ENCODE measurements at places on chromosomes 7 and 10.

- DNase-seq = no peak
Observed at GRCh38 chr7:5177060-5177459, 13.0 kb upstream of the WIPI2 start.

DNA sequence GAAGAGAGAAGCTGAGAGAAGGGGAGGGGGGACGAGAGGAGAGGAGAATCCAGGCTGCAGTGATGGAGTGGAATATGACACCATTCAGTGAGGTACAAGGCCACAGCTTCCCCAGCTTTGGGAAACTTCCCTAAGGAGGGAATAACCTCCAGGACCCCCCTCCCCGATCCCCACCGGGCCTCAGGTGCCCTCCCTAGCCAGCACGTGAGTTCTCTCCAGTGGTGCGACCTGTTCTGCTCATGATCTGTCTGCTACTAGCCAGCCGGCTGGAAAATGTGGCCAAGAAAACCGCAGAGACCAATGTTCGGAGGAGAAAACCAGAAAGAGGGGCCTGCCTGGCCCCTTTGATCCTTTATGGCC is 39.9 kb upstream of the AGK start:
- DNase-seq = no peak

DNA sequence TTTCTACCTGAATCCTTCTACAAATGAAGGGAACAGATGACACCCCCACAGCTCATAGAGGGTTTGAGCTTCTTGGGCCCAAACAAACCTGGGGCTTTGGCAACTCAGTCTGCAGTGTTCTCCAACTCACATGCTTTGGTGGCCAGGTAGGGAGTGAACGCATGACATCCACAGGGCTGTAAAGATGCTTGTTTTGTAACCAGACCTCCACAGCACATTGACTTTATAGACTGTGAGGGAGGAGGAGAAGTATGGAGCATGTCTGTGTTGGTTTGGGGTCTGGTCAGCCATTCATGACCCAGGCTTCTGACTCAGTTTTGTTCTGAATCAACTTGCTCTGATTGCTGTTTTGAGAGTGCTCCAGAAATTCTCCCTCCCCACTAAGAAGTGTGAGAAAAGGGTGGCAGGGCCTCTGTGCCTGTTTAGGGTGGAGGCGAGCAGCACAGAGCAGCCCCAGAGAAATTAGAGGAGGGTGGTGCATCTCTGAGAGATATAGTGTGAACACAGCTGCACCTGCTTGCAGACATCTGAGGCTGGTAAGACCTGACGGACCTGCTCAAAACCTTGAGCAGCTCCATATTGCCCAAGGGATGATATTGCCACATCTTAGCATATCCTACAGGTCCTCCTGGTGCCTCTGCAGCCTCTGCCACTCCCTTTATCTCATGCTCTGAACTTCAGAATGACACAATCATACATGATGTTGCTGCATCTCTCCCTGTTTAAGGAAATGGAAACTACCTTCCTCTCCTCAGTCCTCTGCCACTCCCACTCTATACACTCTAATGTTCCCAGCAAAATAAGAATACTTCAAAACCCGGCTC is 287.7 kb downstream of the ABCA13 start:
- DNase-seq = no peak

DNA sequence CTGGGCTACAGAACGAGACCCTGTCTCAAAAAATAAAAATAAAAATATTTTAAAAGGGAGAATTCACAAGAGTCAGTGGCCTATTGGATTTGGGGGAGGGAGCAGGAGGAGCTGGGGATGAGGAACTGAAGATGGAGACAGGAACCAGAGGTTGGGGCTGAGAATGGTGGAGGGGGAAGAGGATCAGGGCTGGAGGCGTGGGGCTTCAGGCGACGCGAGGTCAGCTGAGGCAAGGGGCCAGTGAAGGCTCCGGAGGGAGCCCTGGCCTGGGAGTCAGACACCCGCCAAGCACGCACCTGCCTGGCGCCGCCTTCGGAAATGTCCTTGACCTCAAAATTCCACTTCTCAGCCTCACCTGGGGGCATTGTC is 671 bp upstream of the CLEC2L start:
- no peak for DNase-seq

- DNase-seq = no peak
Observed at GRCh38 chr10:125999694-126000093, 103.3 kb downstream of the FANK1 start.

DNA sequence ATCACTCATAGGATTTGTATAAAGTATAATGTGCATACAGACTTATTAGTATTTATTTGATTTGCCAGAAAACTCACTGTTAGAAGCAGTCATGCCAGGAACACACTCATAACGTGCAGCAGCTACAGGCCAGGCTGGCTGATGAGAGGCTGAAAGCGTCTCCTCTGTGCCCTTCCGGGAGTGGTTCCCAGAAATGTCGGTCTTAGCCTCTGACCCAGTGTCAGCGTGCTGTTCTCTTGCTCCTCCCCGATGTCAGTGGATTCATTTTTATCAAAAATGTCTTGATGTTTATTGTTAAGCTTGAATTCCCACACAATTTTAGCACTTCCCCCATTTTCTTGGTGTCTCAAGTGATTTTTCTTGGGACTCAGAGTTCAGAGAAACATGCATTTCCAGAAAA is 33.3 kb upstream of the GARS1 start:
- DNase-seq = no peak

DNA sequence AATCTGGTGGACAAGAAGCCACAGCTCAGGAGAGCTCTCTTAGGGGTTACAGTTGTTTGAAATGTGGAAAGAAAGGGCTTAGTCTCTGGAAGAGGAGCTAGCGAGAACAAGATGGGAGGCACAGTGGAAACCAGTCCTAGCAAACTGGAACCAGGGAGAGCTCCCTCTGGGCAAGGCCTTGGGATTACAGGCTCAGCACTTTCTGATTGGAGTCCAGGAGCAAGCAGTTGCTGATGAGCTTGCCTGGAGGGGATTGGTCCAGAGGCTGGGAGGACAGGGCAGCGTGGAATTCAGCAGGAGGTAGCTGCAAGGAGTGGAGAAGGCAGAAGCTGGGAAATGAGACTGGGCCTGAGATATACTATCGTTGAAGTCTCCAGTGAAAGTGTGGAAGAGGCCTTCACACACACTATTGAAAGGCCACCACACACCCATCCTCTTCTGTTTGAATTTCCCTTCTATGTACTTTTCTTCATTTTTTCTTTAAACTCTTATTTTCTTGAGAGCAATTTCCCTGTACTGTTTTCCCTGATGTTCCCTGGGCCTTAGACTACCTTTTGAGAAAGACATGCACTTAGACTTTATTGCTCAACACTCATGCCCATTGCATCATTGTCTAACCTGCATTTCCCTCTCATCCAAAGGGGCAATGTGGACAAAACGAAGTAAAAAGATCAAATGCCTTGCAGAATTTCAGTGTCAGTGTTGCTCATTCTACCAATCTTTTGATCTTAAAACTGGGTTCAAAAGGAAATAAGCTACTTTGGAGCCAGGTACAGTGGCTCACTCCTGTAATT is 57.8 kb upstream of the LANCL2 start:
- DNase-seq = no peak

DNA sequence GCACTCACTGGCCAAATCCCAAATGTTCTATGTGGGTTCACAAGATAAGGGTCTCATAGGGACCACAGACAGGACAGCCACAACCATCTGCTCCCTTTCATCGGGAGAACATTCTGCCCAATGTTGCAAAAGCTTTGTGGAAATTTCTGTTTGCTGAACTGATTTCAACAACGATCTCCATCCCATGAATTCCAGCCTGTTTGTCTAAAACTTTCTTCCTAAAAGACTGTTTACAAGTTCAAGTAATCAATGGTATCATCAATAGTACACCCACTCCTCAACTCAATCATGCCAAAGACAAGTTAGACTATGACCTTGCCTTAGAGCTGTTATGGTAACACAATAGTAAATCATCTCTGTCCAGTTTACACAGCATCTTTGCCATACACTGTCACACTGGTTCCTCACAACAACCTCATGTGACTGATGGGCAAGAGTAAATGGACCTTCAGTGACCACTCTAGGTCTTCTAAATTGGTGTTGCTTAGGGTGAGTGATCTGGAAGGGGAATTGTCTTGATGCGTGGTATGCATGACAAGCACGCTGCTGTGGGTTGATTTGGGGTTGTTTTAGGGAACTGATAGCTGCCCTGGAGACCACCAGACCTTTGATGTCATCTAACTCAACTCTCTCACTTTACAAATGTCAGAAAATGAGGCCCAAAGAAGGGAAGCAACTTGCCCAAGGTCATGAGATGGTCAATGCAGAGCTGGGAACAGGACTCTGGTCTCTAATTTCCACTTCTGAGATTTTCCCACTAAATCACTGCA is 95.1 kb downstream of the PPP1R3C start:
- no peak for DNase-seq

- no peak for DNase-seq
Observed at GRCh38 chr7:152355474-152356057, 80.2 kb downstream of the KMT2C start.

GRCh38 chr10:131689486-131689885 is 211.3 kb upstream of the PPP2R2D start:
- DNase-seq = no peak

DNA sequence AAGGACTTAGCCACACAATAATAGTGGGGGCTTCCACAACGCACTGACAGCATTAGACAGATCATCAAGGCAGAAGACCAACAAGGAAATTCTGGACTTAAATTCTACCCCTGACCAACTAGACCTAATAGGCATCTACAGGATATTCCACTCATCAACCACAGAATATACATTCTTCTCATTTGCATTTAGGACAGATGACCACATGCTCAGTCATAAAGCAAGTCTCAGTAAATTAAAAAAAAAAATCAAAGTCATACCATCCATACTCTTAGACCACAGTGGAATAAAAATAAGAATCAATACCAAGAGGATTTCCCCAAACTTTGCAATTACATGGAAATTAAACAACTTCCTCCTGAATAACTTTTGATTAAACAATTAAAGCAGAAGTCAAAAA is 155.9 kb downstream of the CDK14 start:
- no peak for DNase-seq

- no peak for DNase-seq
Observed at GRCh38 chr7:898855-899681, 22.7 kb downstream of the GET4 start.

- no peak for DNase-seq
Observed at GRCh38 chr10:132685101-132685891, 100.7 kb downstream of the NKX6-2 start.

- DNase-seq = no peak
Observed at GRCh38 chr10:61460835-61461234, 7.7 kb upstream of the TMEM26 start.

GRCh38 chr7:29510028-29510427 is 53.6 kb upstream of the PRR15 start:
- DNase-seq = no peak

GRCh38 chr10:13885238-13885990 is 298.6 kb downstream of the PRPF18 start:
- no peak for DNase-seq

- no peak for DNase-seq
Observed at GRCh38 chr10:36464291-36464690, 661.1 kb upstream of the ANKRD30A start.

DNA sequence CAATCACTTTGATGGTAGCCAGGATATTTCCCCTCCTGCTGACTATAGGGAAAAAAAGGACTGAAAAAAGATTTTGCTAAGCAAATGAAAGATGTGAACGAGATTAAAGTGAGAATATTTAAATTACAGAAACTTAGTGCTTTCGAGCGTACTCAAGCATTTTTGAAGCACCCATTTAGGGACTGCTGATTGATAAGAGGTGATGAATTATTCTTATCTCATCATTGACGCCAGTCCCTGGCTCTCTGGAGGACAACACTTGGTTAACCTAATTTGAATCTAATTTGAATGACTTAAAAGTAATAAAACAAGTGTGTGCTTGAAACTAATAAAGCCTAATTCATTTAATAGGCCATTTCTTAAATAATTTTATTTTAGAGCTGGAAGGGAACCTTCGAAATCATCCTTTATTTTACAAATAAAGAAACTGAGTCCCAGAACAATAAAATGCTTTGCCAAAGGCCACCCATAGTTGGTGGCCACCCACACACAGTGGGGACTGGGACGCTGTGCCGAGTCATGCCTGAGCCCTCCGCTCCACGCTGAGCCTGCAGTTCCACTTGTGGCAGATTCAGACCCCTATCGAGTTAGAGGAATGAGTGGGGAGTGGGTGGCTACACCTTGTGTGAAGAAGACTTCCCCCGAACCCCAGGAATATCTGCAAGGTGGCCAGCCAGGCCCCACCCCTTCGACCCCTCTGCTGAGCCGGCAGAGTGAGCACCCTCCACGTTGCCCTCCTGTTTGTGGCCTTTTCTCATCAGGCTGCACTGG is 61.1 kb upstream of the SAMD8 start:
- DNase-seq = no peak

- no peak for DNase-seq
Observed at GRCh38 chr10:46231087-46231486, 55.7 kb upstream of the ANTXRL start.

- no peak for DNase-seq
Observed at GRCh38 chr7:158828133-158829020, 932 bp downstream of the ESYT2 start.

- DNase-seq = no peak
Observed at GRCh38 chr7:8560501-8560900, 127.1 kb downstream of the NXPH1 start.

GRCh38 chr10:97827702-97828291 is 21.8 kb upstream of the GOLGA7B start:
- DNase-seq = no peak

DNA sequence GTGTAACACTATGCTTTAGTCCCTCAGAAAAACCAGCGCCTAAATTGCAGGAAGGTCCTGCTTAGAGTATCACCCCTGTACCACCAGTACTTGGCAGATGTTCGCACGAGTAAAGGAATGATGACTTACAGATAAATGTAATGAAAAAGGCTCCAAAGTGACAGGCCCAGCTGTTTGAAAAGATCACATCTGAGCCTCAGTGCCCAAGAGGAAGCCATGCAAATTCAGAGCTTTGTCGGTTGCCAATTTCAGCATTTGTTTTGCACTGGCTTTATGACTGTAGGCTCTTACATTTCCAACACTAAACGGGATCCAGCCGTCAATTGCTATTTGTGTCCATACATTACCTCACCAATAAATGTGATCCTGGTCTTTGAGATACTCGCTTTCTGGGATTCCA is 60.6 kb upstream of the GAD2 start:
- DNase-seq = no peak

DNA sequence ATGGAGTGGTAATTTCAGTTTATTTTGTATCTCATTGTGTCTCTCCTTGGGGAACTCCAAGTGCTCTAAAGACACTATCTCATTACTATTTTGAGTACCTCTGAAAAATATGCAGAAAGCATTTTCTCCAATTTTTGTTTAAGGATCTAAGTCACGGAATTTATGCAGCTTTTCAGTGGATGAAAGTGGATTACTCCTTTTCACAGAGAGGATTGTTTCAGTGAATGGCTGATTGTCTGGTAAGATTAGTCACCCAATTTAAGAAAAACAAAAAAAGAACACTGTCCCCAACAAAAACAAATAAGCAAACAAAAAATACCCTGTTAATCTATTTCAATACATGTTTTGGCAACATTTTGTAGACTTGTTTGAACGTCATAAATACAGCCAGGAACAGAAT is 338.3 kb upstream of the TEX47 start:
- no peak for DNase-seq

DNA sequence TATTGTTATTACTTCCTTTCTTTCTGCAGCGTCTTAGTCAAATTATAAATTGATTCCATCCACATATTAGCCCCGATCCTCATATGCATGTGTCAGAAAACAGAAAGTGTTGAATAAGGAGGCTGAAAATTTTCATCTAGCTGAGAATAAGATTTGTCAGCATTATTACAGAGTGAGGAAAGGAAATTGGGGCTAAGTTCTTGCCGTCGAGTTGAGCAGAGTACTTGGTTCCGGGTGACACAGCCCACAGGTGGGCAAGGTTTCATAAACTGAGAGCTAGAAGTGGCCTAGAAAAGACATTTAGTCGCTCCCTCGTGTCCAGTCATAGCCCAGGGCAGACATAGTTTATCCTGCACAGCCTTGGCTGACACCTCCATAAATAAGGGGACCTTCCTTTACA is 461.7 kb upstream of the GALNT17 start:
- DNase-seq = no peak
